NCI-H345 (cell line): ENCODE measurements at places on chromosomes 2 and 18.

DNA sequence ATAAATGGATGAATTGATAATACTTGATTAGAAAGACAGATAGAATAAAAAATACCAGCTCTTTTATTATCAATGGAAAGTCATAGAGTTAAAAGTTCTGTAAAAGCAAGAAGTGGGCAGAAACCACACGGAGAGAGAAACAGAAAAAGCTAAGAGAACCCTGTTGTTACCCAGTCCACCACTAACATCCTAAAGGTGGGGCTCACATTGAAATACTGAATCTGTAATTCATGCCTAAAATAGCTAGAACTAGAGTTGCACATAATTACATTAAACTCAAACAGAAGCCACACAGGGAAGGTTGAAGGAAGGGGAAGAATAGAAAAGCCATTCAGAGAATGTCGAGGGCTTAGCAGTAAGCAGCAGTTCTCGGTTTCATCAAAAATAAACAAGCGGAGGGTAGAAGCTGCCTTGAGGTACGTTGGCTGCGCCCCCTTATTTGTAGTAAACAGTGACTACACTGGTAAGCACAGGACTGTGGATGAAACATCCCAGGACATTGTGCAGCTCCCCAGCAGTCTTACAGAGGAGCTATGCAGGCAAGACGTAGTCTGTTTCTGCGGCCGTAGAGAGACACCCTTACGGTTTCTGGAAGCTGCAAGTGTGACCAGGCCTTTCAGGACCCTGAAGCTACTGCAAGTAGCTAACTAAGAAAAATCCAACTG lies 1247.0 kb upstream of the GYPC start:
- DNase-seq: no peak

DNA sequence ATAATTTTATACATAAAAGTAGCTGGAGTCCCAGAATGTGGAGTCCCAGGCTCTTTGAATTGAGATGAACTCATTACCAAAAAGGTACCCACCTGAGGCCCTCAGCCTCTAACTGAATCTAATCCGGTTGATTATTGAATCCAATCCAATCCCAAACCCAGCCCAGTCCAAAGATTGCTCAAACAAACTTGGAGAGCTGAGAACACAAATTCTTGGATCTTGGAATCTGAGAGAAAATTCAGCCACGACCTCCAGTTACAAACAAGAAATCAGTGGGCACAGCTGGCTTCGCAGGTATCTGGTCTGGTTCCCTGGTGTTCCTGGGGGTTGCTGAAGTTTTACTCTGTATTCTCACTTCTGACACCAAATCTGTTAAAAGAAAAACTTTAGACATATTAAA lies 28.4 kb upstream of the RHOB start:
- no peak for DNase-seq

- DNase-seq: no peak
Measured at GRCh38 chr2:39024833-39025232, 96.0 kb downstream of the SOS1 start.

DNA sequence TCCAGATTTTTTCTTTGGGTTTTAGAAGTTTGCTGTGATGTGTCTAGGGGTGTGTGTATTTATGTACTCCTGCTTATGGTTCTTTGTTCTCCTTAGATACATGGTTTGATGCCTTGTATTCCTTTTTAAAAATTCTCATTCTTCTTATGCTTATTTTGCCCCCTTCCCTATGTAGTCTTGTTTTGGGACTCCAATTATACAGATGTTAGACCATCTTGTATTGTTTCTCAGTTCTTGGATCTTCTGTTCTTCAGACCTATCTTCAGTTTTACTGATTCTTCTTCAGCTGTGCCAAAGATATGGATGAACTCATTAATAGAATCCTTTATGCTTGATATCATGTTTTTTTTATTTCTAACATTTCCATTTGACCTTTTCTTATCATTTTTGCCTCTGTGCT lies 14.2 kb upstream of the MSL3B start:
- no peak for DNase-seq

DNA sequence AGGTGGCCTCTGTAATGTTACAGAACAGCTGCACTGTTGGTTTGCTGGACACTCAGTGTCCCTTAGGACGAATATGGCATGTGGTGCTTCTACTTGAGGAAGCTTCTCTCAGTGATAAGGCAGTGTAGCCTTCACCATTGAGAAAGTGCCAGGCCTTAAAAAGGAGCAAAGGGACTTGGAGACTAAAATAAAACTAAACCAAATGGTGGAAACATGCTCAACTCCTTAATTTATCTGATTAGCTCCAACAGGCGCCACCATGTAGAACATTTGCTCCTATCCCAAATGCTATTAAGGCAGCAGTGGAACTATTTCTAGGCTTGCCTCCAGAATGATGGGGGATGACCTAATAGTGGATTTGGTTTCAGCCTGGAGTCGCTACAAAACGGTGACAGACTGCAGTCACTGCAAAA lies 77.5 kb upstream of the MYL1 start:
- no peak for DNase-seq

DNA sequence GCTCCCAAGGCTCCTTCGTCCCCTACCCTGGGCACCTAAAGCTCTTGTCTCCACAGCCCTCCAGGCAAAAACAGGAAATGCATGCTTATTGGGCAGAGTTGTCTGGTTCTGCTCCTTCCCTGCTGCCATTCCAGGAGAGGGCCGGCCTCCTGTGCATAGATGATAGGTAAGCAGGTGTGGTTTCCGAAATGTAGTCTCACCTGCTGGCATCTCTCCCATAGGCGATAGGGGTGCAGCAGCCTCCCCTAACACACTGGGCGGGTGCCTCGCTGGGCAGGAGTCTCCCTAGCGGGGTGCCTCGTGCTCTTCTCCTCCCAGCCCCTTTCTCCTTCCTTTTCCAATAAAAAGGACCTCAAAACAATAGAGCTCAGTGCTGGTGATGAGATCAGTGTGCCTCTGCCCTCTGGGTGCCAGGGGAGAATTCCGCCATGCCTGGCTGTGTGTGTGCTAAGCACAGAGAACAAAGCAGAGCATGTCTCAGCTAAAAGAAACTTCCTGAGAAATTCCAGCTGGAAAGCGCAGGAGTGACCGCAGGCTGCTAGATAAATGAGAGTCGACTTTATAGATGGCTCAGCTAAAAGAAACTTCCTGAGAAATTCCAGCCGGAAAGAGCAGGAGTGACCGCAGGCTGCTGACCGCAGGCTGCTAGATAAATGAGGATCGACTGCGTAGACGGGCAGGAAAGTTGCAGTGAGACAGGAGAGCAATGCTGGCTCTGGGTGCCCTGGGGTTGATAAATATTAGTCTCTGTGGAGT lies 11.3 kb upstream of the PXDN start:
- DNase-seq: no peak
